ENCODE measurements at places on chromosomes 6 and 20.

DNA sequence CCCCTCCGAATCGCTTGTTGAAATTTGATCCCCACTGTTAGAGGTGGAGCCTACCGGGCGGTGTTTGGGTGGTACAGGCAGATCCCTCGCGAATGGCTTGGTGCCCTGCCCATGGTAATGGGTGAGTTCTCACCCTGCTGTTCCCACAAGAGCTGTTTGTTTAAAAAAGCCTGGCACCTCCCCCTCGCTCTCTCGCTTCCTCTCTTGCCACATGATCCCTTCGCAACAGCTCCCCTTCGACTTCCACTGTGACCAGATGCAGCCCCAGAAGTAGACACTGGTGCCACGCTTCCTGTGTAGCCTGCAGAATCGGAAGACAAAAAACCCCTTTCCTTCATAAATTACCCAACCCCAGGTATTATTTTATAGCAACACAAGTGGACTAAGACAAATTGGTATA is 292.2 kb upstream of the QKI start:
- DNase-seq: no peak

DNA sequence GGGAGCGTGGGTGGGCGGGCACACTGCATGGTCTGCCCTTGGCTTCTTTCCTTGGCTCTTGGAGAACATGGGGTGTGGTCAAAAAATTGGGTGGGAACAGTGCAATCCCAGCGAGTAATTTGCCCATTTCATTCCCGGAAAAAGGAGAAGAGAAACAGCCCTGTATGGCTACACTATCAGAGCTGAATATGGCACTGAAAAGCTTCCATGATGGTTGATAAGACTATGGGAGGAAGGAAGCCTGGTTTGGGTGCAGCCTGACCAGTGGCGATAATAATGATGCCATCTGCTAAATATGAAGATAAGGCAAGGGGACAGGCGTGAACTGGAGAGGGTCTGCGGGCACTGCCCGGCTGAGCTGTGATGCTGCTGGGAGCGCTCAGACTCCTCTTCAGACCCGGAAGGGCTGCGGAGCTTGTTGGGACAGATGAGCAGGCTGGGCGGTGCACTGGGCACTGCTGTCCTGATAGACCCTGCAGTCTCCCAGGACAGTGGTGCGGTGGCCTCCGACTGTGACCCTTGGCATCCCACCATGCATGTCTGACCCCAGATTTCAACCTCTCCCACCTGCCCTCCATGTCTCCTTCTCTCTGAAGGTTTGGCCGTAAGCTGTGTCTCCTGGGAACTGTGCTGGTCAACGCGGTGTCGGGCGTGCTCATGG is 10.2 kb downstream of the SLC22A1 start:
- DNase-seq: no peak

DNA sequence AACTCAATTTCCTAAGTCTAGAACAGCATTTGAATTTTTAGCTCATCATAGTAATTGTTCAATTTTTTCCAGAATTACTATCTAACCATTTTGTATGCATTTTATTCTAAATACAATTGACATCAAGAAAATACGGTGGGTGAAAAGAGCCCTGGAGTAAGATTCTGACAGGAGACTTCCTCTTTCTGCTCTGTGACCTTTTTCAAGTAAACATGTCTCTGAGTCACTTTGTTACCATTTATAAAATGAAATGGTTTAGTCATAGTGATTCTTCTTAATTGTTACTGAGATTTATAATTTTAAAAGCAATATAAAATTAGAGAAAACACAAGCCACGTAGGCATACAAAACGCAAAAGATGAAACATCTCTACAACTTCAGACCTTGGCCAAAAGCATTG is 80.2 kb downstream of the PLCB1 start:
- DNase-seq: no peak

DNA sequence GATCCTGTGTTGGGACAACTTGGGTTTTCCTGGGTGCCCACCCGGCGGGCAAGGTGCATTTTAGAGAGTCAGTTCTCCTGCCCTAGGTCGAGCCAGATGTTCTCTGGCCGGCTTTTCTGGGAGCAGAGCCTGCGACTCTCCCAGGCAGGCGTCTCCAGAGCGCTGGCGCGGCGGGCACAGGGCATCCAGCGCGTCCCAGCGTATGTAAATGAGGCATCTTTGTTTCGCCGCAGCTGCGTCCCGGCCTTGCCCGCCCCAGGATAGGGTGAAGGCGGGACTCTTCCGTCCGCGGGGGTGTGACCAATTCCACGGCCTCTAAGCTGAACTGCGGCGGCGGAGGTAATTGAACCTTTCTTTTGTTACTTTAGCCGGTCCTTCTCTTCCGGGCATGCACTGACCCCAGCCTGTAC is 9.1 kb downstream of the GRIK2 start:
- no peak for DNase-seq

DNA sequence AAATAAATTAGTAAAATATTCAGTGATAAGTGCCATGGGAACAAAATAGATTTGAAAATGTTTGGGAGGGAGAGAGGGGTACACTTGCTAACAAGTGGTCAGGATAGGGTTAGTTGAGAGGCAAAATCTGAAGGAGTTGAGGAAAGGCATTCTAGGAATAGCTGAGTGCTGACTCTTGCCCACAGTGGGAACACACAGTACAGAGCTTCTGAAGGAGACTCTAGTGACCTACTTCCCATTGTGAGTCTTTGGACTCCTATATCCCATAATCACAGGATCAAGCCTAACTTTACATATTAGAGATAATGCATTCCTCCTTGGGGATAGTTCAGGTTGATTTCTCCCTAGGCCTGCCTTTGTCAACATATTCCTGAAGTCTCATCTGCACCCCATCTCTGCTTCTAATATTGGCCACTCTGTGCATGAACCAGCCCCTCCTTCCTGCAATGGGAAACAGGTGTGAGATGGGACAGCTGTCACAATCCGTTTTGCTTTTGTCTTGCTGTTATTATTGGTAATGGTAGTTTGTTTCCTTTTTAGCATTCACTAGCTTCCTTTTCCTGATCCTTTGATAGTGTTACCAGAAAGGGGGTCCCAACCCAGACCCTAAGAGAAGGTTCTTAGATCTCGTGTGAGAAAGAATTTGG is 2.6 kb upstream of the TRIM38 start:
- no peak for DNase-seq

GRCh38 chr20:34964486-34964885 is 8.8 kb downstream of the MYH7B start:
- DNase-seq: no peak

GRCh38 chr6:47302043-47302442 is 7.7 kb downstream of the TNFRSF21 start:
- no peak for DNase-seq

GRCh38 chr6:160076009-160076408 is 45.6 kb upstream of the SLC22A1 start:
- no peak for DNase-seq

GRCh38 chr6:92767101-92767500 is 652.3 kb downstream of the EPHA7 start:
- no peak for DNase-seq

DNA sequence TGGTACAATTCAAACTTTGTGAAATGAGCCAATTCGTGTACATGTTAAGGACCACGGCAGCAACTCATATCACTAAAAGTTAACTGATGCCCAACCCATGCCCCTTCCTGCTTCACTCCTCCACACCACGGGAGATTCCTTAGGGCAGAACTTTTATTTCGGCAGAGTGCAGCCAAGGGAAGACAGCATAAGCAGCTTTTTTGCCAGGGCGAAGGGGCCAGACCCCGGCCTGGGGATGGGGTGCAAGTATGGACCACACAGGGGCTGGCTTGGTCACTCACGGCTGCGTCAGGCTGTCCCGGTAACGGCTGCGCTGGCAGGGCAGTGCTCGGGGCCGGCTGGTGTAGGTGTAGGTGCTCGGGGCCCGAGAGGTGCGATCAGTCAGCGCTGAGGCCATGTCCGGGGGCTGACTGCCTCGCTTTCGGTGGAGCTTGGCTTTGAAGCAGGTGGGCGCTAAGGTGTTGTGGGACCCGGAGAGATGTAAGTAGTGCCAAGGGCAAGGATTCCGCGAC is 792 bp downstream of the RSPH3 start:
- DNase-seq: no peak

- no peak for DNase-seq
Measured at GRCh38 chr6:124530926-124531325, 431.3 kb upstream of the RNF217 start.

GRCh38 chr6:113763311-113763766 is 93.8 kb upstream of the MARCKS start:
- no peak for DNase-seq

DNA sequence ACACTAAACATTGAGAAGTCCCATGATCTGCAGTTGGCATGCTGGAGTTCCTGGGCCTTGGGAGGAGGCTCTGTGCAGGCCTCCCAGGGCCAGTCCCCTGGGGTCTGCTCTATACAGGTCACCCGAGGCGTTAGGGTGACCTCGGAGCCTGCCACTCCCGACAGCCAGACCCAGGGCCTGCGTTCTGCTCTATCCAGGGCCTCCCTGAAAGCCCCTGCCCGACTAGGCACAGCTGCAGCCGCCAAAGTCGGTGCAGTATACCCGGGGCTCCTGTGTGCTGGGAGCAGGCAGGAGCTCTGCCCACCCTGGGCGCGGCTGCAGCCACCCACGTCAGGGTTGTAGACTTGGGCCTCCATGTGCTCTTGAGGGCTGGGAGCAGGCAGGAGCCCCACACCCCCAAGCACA is 6.3 kb upstream of the OR14J1 start:
- DNase-seq: no peak

GRCh38 chr20:35010405-35011192 is 54.9 kb downstream of the MYH7B start:
- no peak for DNase-seq

- DNase-seq: no peak
Measured at GRCh38 chr20:14853079-14853478, 515.7 kb upstream of the FLRT3 start.

DNA sequence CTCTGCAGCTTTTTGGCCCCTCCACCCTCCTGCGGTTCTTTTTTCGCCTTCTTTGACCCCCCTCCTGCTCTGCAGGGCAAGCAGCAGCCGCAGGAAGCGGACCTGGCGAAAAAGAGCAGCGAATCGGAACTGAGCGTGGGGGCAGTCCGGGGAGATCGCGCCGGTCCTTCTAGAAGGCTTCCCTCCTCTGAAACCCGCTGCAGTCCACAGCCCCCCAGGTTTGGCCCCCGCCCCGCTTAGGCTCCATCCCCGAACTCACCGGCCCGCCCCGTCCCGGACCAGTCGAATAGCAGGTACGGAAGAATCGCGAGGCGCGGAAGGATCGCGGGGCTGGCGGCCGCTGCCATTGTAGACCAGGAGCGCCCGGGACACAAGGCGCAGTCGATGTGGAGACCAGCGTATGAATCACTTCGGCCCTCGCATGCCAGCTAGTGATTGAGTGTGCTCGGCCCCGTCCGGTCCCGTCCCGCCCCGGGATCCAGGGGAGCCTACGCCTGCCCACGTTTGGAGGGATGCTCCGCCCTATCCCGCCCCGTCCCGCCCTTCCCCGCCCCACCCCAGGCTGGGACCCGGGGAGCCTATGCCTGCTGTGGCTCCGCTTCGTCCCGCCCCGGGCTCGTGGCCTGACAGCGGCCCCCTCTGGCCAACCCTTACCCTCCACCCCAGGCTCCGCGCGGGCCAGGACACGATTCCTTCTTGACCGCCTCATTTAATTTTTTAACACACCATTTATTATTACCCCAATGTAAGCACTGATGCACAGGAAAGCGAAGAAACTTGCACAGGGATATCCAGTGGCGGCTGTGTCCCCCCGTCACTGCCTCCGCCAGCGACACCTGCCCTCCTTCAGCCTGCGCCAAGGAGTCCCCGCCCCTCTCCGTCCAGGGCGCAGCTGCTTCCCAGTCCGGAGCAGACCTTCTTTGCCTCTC is at the start of gene ULBP3:
Gene ULBP3, minus strand, starts transcription at position 402 of the 929 bp plus-strand sequence. Its CDS starts 55 bp downstream, at position 347.
- DNase-seq: peak; percentile 80

GRCh38 chr6:116408491-116408890 is 37.7 kb downstream of the DSE start:
- no peak for DNase-seq

DNA sequence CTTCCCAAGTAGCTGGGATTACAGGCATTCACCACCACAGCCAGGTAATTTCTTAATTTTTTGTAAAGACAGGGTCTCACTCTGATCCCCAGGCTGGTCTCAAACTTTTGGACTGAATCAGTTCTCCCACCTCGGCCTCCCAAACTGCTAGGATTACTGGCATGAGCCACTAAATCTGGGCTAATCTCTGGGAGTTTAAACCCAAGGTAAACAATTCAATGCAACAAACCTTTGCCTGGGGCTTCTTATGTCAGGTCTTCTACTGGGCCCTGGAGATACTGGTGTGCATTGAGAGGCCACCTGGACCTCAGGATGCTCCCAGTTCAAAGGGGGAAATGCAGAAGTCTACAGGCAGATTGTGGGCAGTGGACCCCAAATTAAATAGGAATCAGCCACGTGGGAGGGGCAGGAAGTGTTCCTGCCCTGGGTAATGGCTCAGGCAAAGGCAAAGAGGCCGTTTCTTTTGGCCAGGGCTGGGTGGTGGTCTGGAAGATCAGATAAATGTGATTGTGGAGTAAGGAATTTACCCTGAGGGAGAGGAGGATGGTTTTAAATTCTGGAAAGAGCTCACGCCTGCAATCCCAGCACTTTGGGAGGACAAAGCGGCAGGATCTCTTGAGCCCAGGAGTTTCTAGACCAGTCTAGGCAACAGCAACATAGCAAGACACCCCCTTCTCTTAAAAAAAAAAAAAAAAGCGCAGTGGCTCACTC is 1.3 kb upstream of the MYBL2 start:
- DNase-seq: no peak

DNA sequence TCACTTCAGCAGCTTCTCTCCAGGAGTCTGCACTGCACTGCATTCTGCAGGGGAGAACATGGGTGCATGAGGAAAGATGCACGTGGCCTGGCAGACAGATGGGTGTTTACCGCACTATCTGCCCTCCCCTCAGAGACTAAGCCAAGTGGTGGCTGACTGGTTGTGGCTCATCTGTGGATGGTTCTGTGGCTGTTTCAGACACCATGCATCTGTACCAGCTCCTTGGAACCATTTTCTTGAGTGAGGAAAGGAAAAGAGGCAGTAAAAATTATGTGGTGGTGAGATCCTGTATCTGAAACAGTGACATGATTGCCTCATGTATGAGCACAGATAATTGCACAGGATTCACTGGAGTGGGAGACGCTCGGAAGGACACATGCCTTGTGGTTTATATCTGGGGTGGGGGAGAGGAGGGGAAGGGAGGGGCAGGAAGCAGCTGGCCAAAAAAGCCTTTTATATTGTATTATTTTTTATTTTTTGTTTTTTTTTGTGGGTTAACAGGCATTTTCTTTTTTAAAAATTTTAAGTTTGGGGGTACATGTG is 161.7 kb downstream of the ERMARD start:
- no peak for DNase-seq

DNA sequence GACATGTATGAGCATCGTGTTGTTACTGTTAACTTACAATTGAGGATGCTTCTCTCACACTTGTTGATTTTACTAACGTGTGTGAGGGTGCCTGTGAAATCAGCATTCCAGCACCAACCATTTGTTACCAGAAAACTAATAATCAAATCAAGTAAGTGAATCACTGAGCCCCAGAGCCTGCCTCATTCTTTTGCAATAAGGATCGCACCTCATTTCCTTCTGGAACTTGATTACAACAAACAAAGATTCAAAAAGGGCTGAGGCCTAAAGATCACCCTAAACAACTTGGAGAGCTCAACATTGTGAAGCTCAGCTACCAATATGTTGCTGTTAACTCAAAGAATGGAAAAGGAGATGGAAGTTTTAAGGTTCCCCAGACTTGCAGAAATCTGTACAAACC is 274.7 kb downstream of the TFAP2A start:
- no peak for DNase-seq

GRCh38 chr6:55836481-55836880 is 38.9 kb downstream of the BMP5 start:
- no peak for DNase-seq

GRCh38 chr6:17032988-17033634 is 68.7 kb upstream of the STMND1 start:
- no peak for DNase-seq

- no peak for DNase-seq
Measured at GRCh38 chr6:128686084-128686483, 165.7 kb upstream of the PTPRK start.

GRCh38 chr6:130859161-130859867 is 32.1 kb downstream of the SMLR1 start:
- DNase-seq: no peak
